ENCODE measurements at places on chromosomes 6 and 20. TPM values are rescaled to one million over a fixed set of nuclear protein-coding genes. Genes with fewer than 3 reads are reported as not detected.

The EPHA7 gene
- 27.0 TPM for total RNA-seq

GRCh38 chr6:166277892-166278578 lies 30.2 kb downstream of the PRR18 start:
- DNase-seq: no peak
- no peak overlapping the region for H3K27ac ChIP-seq
- H3K4me3 ChIP-seq: no peak overlapping the region

- H3K27ac ChIP-seq: no peak overlapping the region
- no peaks in the 10 kb centered on the region for H3K36me3 ChIP-seq
Measured at GRCh38 chr6:47044397-47044796, 2.3 kb upstream of the ADGRF1 start.

DNA sequence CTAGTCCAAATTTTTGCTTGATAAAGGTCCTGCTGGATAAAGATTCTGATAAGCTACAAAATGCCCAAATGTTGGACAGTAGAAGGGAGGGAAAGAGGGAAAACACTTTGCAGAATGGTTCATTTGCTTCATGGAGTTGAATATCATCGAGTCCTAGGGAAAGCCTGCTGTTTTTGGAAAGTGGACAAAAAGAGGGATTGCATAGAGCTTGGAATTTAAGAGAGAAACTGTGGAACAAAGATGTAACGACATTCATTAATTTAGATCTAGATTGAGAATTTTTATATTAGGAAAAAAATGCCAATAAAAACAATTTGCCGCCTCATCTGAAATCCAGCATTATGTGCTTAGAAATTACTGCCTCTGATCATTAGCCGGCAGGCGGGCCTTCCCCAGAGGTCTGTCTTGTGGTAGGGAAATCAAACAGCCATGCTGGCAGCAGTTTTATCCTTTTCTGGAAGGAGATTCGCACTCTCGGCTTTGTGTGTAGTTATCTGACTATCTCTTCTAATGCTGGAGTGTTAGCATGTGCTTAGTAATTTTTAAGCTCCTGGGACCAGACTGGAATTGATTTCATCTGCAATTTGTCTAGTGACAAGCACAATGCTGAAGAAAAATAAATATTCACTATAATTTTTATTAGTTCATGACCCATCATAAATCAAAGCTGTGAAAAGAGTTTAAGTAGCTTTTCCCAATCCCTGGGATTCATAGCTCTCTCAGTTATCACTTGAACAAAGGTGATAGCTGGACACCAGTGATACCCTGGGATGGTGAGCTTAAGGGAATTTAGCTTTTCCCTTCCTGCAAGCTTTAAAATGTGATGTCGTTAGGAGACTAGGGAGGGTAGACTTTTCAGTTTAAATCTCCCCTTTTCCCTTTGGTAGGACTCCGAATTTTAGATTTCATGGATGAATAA lies 329.5 kb downstream of the PRL start:
- no peak overlapping the region for H3K4me3 ChIP-seq
- DNase-seq: peak; percentile 20
- no peaks in the 10 kb centered on the region for H3K36me3 ChIP-seq

- H3K27ac ChIP-seq: no peak overlapping the region
- H3K4me3 ChIP-seq: no peak overlapping the region
- no peak for DNase-seq
- H3K27me3 ChIP-seq: no peaks in the 10 kb centered on the region
Measured at GRCh38 chr6:16033214-16033613, 95.7 kb upstream of the MYLIP start.

DNA sequence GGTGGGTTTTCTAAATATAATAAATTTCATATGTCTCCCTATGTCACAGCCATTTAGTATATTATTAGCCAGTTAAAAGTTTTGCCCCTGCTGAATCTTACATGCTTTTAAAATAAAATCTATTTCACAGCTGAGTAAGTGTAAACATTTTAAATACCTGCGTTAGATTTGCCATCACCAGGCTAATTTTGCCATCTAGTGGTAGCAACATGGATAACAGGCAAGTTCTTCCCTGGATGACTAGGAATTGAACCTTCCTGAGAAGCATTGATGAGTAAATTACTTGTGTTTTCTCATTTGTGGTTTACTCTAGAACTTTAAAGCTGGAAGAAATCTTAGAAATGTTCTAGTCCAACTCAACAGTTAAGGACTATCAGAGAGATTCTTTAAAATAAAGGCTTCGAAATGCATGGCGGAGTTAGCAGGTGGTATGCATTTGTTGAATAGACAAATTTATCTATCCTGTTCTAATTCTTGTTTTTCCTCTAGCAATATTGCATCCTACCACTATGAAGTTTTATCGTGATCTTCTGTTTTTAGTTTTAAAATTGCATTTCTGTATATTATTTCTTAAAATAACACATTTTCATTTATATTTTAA lies 2.6 kb downstream of the PRSS35 start:
- H3K27me3 ChIP-seq: no peaks in the 10 kb centered on the region
- no peak overlapping the region for H3K4me3 ChIP-seq
- no peaks in the 10 kb centered on the region for H3K36me3 ChIP-seq
- H3K27ac ChIP-seq: no peak overlapping the region

DNA sequence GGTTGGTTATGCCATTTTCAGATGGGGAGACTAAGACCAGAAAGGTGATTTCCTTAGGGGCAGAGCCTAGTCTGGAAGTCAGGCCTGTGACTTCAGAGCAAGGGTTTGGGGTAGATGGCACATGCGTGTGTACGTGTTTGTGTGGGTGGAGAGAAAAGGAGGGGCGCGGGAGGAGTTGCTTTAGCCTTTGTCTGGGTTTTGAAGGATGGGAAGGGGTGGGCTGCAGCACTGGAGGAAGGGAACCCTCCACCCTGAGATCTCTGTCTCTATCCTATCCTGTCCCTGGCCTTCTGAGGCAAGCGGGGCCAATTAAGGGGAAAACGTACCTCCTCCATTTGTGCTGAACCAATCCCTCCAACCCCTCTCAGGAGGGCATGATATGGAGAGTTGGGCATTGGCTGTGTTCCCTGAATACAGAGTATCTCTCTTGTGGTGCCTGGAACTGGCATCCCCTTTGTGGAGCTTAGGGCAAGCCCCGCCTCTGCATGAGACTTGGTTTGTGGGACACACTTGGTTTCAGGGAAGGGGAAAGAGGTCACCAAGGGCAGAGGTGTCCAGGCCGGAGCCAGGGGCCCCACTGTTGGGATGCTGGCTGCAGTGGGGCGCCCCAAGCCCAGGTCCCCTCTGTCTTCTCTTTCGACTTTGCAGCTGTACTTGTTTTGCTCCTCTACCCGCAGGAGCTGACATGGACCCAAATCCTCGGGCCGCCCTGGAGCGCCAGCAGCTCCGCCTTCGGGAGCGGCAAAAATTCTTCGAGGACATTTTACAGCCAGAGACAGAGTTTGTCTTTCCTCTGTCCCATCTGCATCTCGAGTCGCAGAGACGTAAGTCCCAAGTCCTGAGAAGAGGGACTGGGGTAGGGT lies at the start of gene DBNDD2:
DBNDD2 (plus strand) TSS at position 507 of the 863 bp plus-strand sequence; CDS start at position 686, 179 bp downstream.
- H3K27ac ChIP-seq: peak within 1 kb of the TSS; percentile 83
- no peak for DNase-seq
- no peaks in the 10 kb centered on the region for H3K4me1 ChIP-seq
- H3K36me3 ChIP-seq: no peaks in the 10 kb centered on the region

DNA sequence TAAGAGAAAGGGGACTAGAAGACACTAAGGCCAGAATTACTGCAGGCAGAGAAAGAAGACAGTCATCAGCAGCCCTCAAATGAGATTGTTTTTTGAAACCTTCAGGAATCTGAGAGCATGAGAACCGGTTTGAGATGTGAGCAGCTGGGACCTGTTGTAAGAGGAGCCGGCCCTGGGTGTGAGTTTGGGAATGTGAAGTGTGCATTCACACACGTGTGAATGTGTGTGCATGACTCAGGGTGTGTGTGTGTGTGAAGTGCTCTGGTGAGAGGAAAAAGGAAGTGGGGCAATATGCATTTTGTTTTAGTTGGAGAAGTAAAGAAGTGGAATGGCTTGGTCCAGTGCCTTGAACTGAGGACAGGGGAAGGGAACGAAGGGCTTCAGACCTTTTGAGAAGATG lies 4.3 kb downstream of the SCUBE3 start:
- H3K27me3 ChIP-seq: no peaks in the 10 kb centered on the region
- no peak for DNase-seq
- H3K4me1 ChIP-seq: peaks cover 6% of the 10 kb centered on the region
- no peak overlapping the region for H3K27ac ChIP-seq
- H3K36me3 ChIP-seq: no peaks in the 10 kb centered on the region

DNA sequence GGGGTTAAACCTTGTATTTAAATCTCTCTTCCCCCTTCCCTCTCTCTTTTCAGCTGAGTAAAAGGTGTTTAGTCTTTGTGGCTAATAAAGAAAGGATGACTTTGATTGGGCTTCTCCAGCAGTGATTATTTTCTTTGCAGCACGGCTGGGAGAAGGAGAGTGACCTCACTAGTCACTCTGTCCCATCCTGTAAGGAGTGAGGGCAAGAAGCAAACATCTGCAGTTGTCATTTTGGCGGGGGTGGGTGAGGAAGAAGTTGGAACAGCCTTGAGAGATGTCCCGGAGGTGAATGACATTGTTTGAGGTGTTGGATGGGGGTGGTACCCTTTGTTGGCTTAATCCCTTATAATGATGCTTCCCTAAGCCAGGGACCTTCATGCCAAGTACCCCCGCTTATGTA lies 223.6 kb downstream of the EYA2 start:
- peak; percentile 49 for DNase-seq
- no peaks in the 10 kb centered on the region for H3K27me3 ChIP-seq
- no peak overlapping the region for H3K4me3 ChIP-seq
- H3K4me1 ChIP-seq: no peaks in the 10 kb centered on the region
- H3K27ac ChIP-seq: no peak overlapping the region
- no peaks in the 10 kb centered on the region for H3K36me3 ChIP-seq

GRCh38 chr6:121338956-121339355 lies 4.7 kb upstream of the TBC1D32 start:
- H3K27me3 ChIP-seq: no peaks in the 10 kb centered on the region
- H3K4me3 ChIP-seq: no peak overlapping the region
- H3K4me1 ChIP-seq: peaks cover 2% of the 10 kb centered on the region
- DNase-seq: no peak
- H3K27ac ChIP-seq: no peak overlapping the region

DNA sequence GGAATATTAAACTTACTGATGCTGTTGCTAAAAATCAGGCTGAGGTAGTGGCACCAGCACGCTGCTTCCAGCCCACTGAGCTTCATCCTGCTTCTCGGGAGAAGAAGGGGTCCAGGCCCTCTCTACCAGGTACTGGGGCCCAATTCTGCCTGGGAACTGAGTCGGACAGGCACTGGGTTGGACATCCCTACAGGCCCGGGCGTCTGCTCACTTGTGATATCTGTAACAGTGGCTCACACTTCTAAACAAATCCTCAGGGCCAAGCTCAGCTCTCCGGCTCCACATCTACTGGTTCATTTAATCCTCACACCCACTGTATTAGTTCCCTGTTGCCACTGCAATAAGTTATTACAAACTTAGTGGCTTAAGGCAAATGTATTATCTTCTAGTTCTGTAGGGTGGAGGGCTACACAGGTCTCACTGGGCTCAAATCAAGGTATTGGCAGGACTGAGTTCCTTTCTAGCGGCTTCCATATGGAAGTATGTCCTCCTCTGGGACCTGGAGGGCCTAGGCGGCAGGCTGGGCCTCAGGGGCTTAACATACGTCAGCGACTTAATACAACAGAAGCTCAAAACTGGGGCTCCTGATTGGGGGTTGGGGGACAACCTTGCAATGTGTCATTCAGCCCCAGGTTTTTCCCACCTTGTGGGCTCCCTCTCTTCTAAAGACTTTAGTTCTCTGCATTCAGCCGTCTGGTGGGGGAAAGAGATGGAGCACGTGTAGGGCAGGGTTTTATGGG lies 1.6 kb upstream of the KCNK15 start:
- no peak overlapping the region for H3K27ac ChIP-seq
- no peaks in the 10 kb centered on the region for H3K27me3 ChIP-seq
- H3K36me3 ChIP-seq: no peaks in the 10 kb centered on the region
- no peak overlapping the region for H3K4me3 ChIP-seq
- H3K4me1 ChIP-seq: no peaks in the 10 kb centered on the region

DNA sequence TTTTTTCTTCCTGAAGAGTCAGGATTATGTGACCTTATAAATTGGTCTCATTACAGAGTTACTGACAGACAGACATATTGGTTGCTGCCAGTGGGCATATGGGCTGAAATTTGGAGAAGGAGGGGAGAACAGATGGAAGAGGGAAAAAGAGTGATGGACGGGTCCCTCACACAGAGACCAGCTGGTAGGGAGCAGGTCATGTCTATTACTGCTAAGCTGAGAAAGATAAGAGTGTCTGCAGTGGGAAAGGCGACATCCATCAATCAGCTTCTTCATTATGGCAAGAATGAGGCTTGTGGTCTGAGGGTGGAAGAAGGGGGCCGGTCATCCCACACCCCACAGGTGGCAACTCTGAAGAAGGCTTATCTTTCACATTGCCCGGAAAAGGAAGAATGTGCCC lies 353.8 kb upstream of the RSPO3 start:
- H3K36me3 ChIP-seq: no peaks in the 10 kb centered on the region
- no peaks in the 10 kb centered on the region for H3K27me3 ChIP-seq
- no peaks in the 10 kb centered on the region for H3K4me1 ChIP-seq
- no peak overlapping the region for H3K4me3 ChIP-seq
- no peak for DNase-seq

- DNase-seq: no peak
- H3K36me3 ChIP-seq: peaks cover 66% of the 10 kb centered on the region
- no peak overlapping the region for H3K27ac ChIP-seq
- no peak overlapping the region for H3K4me3 ChIP-seq
Measured at GRCh38 chr20:35551503-35551902, 9.6 kb downstream of the ERGIC3 start.

- no peaks in the 10 kb centered on the region for H3K36me3 ChIP-seq
- H3K4me1 ChIP-seq: no peaks in the 10 kb centered on the region
- no peak for DNase-seq
- no peaks in the 10 kb centered on the region for H3K27me3 ChIP-seq
Measured at GRCh38 chr20:43155366-43156100, 34.2 kb downstream of the PTPRT start.

DNA sequence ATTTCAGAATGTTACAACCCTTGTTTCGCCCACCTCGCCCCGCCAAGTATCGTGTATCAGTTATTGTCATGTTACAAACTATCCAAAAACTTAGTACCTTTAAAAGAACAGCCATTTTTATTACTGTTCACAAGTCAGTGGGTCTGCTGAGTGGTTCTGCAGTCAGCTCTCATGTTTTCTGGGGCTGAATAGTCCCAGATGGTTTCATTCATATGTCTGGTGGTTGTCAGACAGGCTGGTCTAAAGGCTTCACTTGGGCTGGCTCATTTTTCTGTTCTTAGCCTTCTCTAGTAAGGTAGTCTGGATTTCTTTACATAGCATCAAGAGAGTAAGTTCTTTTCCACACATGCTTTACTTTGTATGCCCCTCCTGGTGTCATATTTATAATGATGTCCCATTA lies 8.6 kb downstream of the ZNF292 start:
- H3K27me3 ChIP-seq: no peaks in the 10 kb centered on the region
- H3K36me3 ChIP-seq: no peaks in the 10 kb centered on the region
- DNase-seq: no peak
- H3K27ac ChIP-seq: no peak overlapping the region

Measured in kidney (tissue), 22 donors.